Fibroblast of the aortic adventitia (primary cell): ENCODE measurements at places on chromosomes 7 and 10. TPM values are rescaled to one million over a fixed set of nuclear protein-coding genes. Genes with fewer than 3 reads are reported as not detected.

Gene C10orf67
- 0.09 TPM in 1 of 2 replicates, not detected in the other for total RNA-seq

Gene STAG3
- total RNA-seq: 0.90 and 4.8 TPM in 2 replicates

Gene FGL2
- 39.3 and 64.4 TPM in 2 replicates for total RNA-seq

Gene CHRM2
- total RNA-seq: 1.2 and 26.4 TPM in 2 replicates

Gene SLC25A28
- 7.0 and 20.9 TPM in 2 replicates for total RNA-seq
